Activated naive CD8-positive, alpha-beta T cell treated with anti-CD3 and anti-CD28 coated beads for 36 hours (primary cell): ENCODE measurements at places on chromosomes 13 and 19. TPM values are rescaled to one million over a fixed set of nuclear protein-coding genes. Genes with fewer than 3 reads are reported as not detected.

Gene GPR183
- total RNA-seq: 4.5 TPM

Gene MARK4
- 12.6 TPM for total RNA-seq

Gene MTUS2
- not detected for total RNA-seq

Gene SLC25A41
- total RNA-seq: 0.52 TPM

Gene PLK5
- total RNA-seq: not detected

Gene CEACAM8
- not detected for total RNA-seq

Gene ZNF491
- 0.56 TPM for total RNA-seq

Gene COL4A2
- total RNA-seq: not detected

Gene SRRM5
- total RNA-seq: 0.54 TPM

Gene CBY2
- not detected for total RNA-seq

Gene CCL25
- total RNA-seq: 0.30 TPM

Gene DMKN
- 1.5 TPM for total RNA-seq

Gene POU2F2
- 50.8 TPM for total RNA-seq

Gene PRODH2
- not detected for total RNA-seq

Gene KIR2DL3
- not detected for total RNA-seq

Gene FCER2
- 1.5 TPM for total RNA-seq

Gene APOE
- 0.46 TPM for total RNA-seq

Gene MIA
- total RNA-seq: not detected

Gene DPF1
- total RNA-seq: 0.41 TPM

Gene SHISA2
- 0.26 TPM for total RNA-seq

Gene MEIOSIN
- 0.08 TPM for total RNA-seq

Gene DLL3
- 1.1 TPM for total RNA-seq

Gene KIR2DL1
- total RNA-seq: not detected

Gene IFNL1
- total RNA-seq: not detected

Gene ACP5
- total RNA-seq: 3.4 TPM

Gene MLLT1
- 56.8 TPM for total RNA-seq

Gene ZBTB32
- 238 TPM for total RNA-seq

Gene ATP8B3
- 2.7 TPM for total RNA-seq

Gene KLK2
- total RNA-seq: 0.38 TPM

Gene RFPL4A
- total RNA-seq: not detected

Gene TUBA3C
- not detected for total RNA-seq

Gene CPB2
- total RNA-seq: not detected

Gene PNMA8C
- not detected for total RNA-seq

Gene RNF225
- total RNA-seq: 1.6 TPM

Gene DCLK1
- total RNA-seq: not detected

Gene CGB7
- not detected for total RNA-seq

Gene ZSCAN4
- total RNA-seq: not detected

Gene ZNF99
- not detected for total RNA-seq

Gene ZNF547
- total RNA-seq: 1.8 TPM

Gene ZNF729
- total RNA-seq: not detected

Gene ZNF177
- total RNA-seq: 0.74 TPM

Gene PRDX2
- 238 TPM for total RNA-seq

Gene NXNL1
- not detected for total RNA-seq

Gene KIR2DL4
- not detected for total RNA-seq

Gene ZNF66
- 7.1 TPM for total RNA-seq

Gene TNNT1
- not detected for total RNA-seq

Gene BEST2
- total RNA-seq: not detected
